ENCODE measurements at places on chromosomes 3 and 15.

DNA sequence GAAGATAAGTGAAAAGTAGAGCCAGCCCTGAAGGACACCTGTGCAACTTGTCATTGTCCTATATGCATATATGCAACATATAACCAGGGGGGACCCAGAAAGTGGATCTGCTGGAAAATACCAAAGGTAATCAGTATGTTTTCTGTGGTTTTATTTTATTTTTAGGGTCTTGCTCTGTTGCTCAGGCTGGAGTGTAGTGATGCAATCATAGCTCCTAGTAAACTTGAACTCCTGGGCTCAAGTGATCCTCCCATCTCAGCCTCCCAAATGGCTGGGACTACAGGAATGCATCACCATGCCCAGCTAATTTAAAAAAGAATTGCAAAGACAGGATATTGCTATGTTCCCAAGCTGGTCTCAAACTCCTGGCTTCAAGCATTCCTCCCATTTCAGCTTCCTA lies 18.0 kb upstream of the ALDH1A2 start:
- no peak for DNase-seq

DNA sequence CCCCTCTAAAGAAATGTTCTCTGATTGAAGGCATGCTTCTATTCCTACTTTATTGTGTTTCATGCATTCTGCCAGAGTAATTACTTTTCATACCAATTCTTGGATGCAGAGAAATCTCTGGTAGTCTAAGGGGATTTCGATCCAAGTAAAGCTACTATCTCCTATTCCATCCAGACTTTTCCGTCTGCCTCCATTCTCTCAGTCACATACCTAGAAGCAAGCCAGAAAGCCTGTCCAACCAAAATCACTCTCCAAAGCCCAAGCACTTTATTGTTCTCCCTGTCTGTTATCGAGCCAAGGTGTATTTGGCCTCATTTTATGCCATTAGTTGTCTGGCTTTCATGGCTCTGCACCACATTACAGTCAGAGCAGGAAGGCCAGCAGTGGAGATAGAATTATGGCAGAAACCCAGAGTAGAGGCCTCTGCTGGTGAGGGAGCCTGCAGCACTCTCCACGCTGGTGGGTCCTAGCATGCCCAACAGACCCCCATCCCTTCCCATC lies 95.9 kb downstream of the SLC49A4 start:
- DNase-seq: no peak

- DNase-seq: no peak
Observed at GRCh38 chr3:106302451-106303221, 433.8 kb upstream of the CBLB start.

GRCh38 chr15:63365273-63365680 lies 16.4 kb downstream of the CA12 start:
- no peak for DNase-seq

GRCh38 chr3:25460751-25461150 lies 32.7 kb downstream of the RARB start:
- DNase-seq: no peak

Measured in HS-5 (cell line).